ENCODE measurements at places on chromosomes 2 and 18. TPM values are rescaled to one million over a fixed set of nuclear protein-coding genes. Genes with fewer than 3 reads are reported as not detected.

The FNDC4 gene
- not detected for total RNA-seq

The CCDC85A gene
- total RNA-seq: not detected

The ADD2 gene
- not detected for total RNA-seq

The VIL1 gene
- total RNA-seq: not detected

The RGPD3 gene
- not detected for total RNA-seq

The CAPN13 gene
- not detected for total RNA-seq

The ANO7 gene
- total RNA-seq: 0.14 TPM

The CDH2 gene
- not detected for total RNA-seq

The CROCC2 gene
- not detected for total RNA-seq

The GPAT2 gene
- not detected for total RNA-seq

The UGT1A5 gene
- not detected for total RNA-seq

The MAPK4 gene
- total RNA-seq: not detected

The PLEK gene
- total RNA-seq: 224 TPM

The FAM110C gene
- not detected for total RNA-seq

The ITM2C gene
- total RNA-seq: not detected

The LYPD6 gene
- total RNA-seq: not detected

The GDF7 gene
- total RNA-seq: under 0.01 TPM

The SNED1 gene
- 1.9 TPM for total RNA-seq

The B3GNT7 gene
- total RNA-seq: 2.8 TPM

The RPIA gene
- 36.4 TPM for total RNA-seq

The SOX11 gene
- total RNA-seq: not detected

The CRYBA2 gene
- not detected for total RNA-seq

The ATP6V1C2 gene
- total RNA-seq: not detected

The STAT1 gene
- 49.7 TPM for total RNA-seq

The DSG2 gene
- total RNA-seq: not detected

The GALR1 gene
- total RNA-seq: not detected

The HRH4 gene
- not detected for total RNA-seq

The VWC2L gene
- total RNA-seq: not detected

The LIPG gene
- total RNA-seq: not detected

The TOGARAM2 gene
- total RNA-seq: not detected

The PAX8 gene
- total RNA-seq: 0.90 TPM

The CRACDL gene
- 2.5 TPM for total RNA-seq

The DCDC2C gene
- total RNA-seq: not detected

The CHST10 gene
- 28.7 TPM for total RNA-seq

The DYNAP gene
- not detected for total RNA-seq

The CCDC102B gene
- 7.5 TPM for total RNA-seq

The KIAA2012 gene
- 0.89 TPM for total RNA-seq

The CERKL gene
- total RNA-seq: 24.4 TPM

The C2orf80 gene
- not detected for total RNA-seq

The MAP2 gene
- total RNA-seq: 0.97 TPM

The TMEM200C gene
- not detected for total RNA-seq

The DSG4 gene
- 8.3 TPM for total RNA-seq

The AMER3 gene
- not detected for total RNA-seq

The ZSWIM2 gene
- total RNA-seq: not detected

The ALLC gene
- total RNA-seq: not detected

The CYP26B1 gene
- total RNA-seq: not detected

The ZBTB7C gene
- total RNA-seq: not detected
